ENCODE measurements at places on chromosomes 3 and 15.

- no peak for DNase-seq
Measured at GRCh38 chr3:37768107-37768809, 93.4 kb upstream of the CTDSPL start.

- DNase-seq, result peak; percentile 59
Measured at GRCh38 chr3:33717616-33717865, 513 bp downstream of the CLASP2 start.

DNA sequence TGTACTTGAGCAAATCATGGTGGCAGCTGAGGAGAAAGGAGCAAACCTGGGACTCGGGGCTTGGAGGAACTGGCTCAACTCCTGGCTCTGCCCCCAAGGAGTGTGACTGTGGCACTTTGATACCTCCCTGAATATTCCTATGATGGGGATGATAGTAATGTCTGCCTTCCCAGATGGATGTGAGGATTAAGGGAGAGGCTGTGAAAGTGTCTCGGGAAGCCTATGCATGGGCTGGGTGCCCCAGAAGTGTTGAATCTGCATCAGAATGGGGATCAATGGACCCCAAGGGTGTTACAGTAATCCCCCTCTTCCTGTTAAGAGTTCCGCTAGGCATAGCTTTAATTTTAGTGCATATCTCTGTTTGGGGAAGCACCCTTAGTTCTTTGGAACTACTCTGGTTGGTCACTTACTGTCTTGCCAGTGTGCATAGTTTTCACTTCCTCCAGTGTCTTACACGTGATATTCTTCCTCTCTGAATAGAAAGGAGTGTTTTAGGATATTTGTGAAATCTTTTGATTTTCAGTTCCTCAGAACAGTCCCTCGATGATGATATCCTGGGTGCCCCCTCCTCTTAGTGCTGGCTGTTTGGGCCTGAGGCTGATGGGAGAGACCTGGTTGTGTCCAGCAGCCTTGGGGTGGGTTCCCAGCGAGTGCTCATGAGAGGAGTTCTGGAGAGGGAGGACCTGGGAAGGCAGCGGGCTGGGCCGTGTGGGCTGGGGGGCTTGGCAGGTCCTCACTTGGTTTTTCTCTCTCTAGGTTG lies 97.5 kb downstream of the CHDH start:
- DNase-seq, result no peak

DNA sequence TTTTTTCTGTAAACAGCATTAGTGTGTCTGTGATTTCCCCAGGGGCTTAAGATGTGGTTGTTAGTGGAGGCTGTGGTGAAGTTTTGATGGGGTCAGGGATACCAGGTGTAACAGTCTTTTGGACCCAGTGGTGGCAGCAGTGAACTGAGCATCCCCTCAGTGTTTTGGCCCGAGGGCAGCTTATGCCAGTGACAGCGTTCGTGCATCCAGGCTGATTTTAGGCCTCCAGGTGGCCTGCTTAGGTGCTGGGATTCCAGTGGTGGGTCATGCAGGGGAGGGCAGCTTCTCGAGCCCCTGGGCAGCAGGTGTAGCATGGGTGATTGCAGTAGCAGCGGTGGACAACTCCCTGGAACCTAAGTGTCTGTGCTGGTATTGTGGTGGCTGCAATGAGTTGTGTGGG lies 29.2 kb downstream of the STT3B start:
- no peak for DNase-seq

DNA sequence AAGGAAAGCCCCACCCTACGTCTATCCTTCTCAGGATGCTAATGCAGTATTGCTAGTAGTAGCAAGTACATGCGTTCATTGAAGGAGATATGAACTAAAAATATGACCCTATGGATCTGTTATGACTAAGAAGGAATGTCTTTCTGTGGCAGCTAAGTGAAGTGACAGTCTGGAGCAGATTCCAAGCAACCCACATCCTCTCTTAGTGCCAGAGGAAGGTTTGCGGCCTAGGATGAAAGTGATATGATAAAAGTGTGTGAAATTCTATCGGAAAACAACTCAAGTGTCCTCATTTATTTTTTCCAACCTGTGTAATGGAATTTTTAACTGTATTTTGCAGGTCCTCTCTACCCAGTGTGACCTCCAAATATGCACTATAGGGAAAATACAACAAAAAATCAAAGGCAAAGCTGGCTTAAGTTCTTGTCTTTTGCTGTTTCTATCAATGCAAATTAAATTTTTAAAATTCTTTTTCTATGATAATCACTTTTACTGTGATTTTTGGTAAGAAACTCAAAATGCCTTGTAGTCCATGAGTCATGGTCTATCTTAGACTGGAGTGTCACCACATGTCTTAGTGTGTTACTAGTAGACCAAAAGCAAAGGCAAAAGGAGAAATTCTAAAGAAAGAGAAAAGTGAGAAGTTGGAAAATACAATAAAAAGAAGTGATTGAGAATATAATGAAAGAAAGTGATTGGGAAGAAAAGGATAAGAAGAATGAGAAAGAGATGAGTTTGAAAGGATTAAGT lies 161.2 kb upstream of the TMCO5A start:
- no peak for DNase-seq

DNA sequence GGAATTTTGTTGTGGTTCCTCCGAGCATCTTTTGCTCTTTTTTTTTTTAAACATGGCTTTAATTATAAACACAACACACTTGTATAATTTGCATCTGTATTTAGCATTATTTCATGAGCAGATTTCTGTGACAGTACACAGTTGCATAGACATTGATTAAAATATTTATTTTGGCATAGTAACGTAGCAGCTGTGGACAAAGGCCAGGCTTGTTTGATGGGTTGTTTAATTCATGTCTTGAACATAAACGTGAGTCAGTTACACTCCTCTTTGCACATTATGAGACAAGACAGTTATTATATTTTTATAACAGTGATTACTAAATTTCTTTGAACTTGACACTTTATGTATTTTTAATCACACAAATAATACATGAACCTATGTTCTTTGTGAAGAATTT lies 182.5 kb downstream of the CACNA2D3 start:
- no peak for DNase-seq
